ENCODE measurements at places on chromosomes 3 and 15. TPM values are rescaled to one million over a fixed set of nuclear protein-coding genes. Genes with fewer than 3 reads are reported as not detected.

Gene GOLGA6L6
- not detected for total RNA-seq

Gene P2RY1
- total RNA-seq: 24.5 TPM

Gene LRRIQ4
- total RNA-seq: not detected

Gene HDC
- total RNA-seq: not detected

Gene RAD51
- 0.53 TPM for total RNA-seq

Gene RASGRP1
- total RNA-seq: 0.64 TPM

Gene SAMMSON
- not detected for total RNA-seq

Gene FETUB
- total RNA-seq: not detected

Gene FBXL22
- total RNA-seq: under 0.01 TPM

Gene CHDH
- total RNA-seq: under 0.01 TPM

- no peak for DNase-seq
Observed at GRCh38 chr3:57078635-57079473, 18.4 kb downstream of the SPATA12 start.

DNA sequence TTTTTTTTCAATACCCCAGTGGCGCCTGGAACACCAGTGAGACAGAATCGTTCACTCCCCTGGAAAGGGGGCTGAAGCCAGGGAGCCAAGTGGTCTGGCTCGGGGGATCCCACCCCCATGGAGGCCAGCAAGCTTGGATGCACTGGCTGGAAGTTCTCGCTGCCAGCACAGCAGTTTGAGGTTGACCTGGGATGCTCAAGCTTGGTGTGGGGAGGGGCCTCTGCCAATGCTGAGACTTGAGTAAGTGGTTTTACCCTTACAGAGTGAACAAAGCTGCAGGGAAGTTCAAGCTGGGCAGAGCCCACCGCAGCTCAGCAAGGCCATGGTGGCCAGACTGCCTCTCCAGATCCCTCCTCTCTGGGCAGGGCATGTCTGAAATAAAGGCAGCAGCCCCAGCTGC is 276.2 kb upstream of the CNTN6 start:
- DNase-seq: no peak

DNA sequence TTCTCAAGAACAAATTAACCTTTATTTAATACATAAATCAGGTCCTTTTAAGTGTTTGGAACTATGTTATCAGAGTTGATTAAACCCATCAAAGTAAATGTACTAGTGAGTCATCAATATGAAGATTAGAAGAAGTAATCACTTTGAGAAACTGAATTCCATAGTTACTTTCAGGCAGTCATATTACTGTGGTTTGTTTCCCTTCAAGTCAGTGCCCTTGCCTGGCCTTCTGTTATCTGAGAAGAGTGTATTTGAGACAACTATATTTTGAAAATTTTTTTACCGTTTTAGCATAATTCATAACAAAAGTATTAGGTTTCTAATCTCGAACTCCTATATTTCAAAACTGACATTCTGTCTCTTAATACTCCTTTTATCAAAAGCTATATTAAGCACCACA is 73.6 kb downstream of the GMPS start:
- DNase-seq: no peak

DNA sequence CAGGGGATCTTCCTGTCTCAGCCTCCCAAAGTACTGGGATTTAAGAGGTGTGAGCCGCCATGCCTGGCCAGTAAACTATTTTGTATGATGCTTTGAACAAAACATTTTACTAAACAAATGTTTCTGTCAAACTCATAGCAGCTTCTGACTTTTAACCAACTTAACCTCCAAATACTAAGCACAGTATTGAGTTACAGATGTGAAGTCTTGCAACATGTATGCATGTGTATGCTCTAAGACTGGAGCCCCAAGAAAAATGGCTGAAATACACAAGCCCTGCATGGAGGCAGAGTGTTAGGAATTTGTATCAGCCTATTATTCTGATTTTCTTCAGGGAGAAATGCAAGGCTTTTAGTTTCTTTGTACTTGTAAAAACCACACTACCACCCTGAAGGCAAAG is 137.1 kb downstream of the CBLB start:
- no peak for DNase-seq

DNA sequence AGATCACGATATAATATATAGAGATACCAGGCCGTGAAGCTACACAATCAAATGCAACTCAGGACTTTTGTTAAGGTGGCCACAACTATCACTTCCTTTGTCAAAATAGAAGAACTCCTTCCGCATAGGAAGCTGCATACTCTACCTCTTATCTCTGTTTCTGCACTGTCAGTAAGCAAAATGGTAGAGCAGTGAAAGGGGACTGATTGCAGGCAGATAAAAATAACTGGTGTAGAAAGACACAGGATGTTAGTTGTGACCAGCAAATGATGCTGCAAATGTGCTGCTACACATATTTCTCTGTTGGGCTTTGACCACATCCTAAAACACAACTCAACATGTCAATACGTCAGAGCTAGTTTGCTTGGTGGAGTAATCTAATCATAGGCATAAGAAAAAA is 16.3 kb upstream of the TRAT1 start:
- no peak for DNase-seq

GRCh38 chr15:81633889-81634288 is 259.9 kb upstream of the TMC3 start:
- no peak for DNase-seq

- DNase-seq: no peak
Observed at GRCh38 chr3:128504533-128504915, 11.5 kb upstream of the GATA2 start.

GRCh38 chr3:156795890-156796481 is 30.2 kb upstream of the LEKR1 start:
- DNase-seq: peak; percentile 75

GRCh38 chr3:113141543-113141942 is 69.8 kb upstream of the BOC start:
- no peak for DNase-seq

GRCh38 chr3:7574435-7574834 is 713.5 kb downstream of the GRM7 start:
- no peak for DNase-seq

GRCh38 chr3:102079809-102080197 is 230.5 kb downstream of the NFKBIZ start:
- no peak for DNase-seq

- no peak for DNase-seq
Observed at GRCh38 chr3:100769693-100770092, 60.4 kb downstream of the TFG start.

DNA sequence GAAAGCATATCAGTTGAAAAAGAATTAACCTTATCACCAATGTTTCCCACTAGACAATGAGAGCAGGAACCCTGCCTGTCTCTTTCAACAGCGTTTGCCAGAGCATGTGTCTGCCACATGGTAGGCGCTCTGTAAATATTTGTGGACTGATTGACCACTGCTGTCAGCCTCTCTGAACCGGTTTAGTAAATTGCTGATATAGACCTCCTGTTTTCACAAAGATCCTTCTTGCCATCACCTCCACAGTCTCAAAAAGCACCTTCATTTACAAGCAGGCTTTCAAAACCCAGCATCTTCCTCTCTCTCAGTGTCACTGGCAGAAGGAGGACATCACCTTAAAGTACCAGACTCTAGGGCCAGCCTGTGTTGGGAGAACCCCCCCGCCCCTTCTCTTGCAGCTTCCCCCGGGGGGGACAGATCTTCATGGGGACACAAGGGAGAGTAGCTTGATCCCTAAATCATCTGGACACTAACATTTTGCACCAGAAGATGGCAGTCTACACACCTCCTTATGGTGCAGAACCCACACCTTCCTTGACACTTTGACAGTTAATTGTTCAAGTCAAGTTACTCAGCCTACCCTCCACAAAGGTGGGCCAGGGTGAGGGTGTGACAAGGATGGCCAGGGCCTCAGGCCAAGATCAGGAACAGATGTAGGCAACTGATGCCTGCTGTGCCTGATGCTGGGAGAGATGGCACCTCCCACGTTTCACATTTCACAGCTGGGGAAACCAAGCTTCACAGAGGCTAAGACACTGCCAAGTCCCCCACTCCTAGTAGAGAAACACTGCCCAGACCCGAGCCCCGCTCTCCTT is 37.8 kb upstream of the USP3 start:
- peak; percentile 75 for DNase-seq

- DNase-seq: no peak
Observed at GRCh38 chr15:57298843-57299550, 77.3 kb upstream of the CGNL1 start.

- DNase-seq: no peak
Observed at GRCh38 chr3:178295292-178295912, 240.8 kb upstream of the KCNMB2 start.

GRCh38 chr15:48596841-48597240 is 48.7 kb downstream of the FBN1 start:
- no peak for DNase-seq

DNA sequence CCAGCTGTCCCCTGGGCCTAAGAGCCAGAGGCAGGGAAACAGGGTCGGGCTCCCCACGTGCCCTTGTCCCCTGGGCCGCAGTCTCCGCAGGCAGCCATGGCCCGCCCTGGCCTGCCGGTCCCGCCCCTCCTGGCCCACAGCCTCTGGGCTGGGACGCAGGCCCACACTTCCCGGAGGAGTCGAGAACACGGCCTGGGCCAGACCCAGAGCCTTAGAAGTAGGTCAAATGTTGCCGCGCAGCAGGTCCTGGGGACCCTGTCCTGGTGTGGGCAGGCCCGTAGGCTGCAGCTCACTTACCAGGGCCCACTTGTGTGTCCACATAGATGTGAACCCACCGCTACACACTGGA is 4.3 kb upstream of the MYL3 start:
- no peak for DNase-seq

DNA sequence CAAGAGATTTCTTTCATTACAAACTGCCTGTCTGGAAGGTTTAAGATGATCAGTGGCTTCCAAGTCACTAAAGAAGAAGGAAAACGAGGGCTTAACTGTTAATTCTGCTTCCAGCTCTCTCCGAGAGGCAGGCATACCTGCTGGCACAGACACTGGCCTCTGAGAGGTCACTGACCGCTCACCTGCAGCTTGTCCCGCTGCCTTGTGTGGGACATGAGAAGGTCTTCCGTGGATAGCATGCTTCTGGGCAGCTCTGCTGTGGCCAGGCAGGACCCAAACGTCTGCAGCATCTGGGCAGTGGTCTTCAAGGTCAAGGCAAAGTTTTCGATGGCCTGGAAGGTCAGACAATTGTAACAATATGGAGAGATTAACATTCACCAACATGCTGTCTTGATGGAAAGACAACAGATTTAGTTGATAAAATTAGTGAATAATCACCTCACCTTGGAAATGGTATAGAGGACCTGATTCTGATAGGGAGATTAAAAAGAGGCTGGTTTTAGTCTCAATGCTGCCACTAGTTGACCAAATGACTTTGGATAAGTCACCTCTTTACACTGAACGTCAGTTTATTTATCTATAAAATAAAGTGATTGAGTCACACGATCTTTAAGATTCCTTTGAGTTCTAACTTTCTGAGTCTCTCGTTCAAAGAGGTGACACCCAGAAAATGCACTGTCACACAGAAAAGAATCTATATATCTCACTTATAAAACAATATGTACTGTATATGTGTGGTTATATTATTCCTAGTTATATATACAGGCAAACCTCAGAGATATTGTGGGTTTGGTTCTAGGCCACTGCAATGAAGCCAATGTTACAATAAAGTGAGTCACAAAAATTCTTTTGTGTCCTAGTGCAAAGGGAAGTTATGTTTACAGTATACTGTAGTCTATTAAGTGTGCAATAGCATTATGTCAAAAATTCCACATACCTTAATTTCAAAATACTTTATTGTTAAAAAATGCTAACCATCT is 65.1 kb downstream of the B3GNT5 start:
- DNase-seq: peak; percentile 60

- DNase-seq: no peak
Observed at GRCh38 chr15:78257681-78258080, 6.7 kb upstream of the DNAJA4 start.

GRCh38 chr15:95017666-95018328 is 786.4 kb downstream of the MCTP2 start:
- no peak for DNase-seq

GRCh38 chr15:101018016-101018415 is 98.9 kb downstream of the LRRK1 start:
- DNase-seq: no peak

- DNase-seq: no peak
Observed at GRCh38 chr15:88441076-88441730, 26.0 kb downstream of the MRPL46 start.

DNA sequence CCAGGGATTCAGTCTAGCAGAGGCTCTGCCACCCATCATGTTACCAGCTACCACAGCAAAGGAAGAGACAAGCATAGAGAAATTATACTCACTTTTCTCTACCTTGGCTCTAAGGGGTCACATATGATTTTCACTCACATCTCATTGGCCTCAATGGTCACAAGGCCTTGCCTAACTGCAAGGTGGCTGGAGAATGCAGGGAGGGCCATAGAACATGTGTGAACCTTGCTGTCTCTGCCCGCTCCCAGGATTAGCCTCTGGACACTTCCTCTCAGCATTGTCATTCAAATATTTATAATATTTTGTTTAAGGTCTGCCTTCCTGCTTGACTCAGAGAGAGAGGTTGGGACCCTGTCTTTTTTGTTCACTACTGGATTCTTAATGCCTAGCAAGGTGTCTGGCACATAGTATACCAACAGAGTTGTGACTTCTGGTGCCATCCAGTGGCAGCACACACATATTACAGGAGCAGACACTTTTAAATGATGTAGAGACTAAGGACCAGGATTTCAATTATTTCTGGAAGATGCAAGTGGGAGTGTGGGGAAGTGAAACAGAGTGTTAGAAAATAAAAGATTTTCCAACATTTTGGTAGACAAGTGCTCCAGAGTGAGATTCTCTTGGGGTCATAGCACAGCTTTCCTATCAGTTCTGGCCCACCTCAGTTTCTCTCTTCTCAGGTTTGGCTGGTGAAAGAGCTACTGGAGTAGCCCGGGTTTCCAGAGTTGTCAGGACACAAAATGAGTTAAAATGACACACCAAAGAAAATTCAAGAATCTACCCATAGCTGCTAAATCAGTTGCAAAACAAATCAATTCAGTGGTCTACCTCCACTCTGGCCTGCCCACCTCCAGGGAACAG is 119.0 kb upstream of the RASGRP1 start:
- DNase-seq: peak; percentile 42

DNA sequence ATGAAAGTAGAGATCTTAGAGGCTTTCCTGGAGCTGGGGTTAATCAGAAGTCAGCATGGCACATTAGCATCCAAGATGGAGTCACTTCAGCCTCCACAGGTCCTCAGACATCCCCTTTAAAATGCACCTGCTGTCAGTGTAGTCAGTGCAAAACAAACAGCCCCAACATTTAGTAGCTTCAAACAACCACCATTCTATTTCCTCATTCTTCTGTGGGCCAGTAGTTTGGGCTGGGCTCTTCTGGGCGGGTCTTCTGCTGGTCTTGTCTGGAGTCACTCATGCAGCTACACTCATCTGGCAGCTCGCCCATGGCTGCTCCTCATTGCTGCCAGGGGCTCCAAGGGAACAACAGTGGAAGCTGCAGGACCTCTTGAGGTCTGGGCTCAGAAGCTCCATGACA is 99.9 kb downstream of the TLE3 start:
- DNase-seq: peak; percentile 62

DNA sequence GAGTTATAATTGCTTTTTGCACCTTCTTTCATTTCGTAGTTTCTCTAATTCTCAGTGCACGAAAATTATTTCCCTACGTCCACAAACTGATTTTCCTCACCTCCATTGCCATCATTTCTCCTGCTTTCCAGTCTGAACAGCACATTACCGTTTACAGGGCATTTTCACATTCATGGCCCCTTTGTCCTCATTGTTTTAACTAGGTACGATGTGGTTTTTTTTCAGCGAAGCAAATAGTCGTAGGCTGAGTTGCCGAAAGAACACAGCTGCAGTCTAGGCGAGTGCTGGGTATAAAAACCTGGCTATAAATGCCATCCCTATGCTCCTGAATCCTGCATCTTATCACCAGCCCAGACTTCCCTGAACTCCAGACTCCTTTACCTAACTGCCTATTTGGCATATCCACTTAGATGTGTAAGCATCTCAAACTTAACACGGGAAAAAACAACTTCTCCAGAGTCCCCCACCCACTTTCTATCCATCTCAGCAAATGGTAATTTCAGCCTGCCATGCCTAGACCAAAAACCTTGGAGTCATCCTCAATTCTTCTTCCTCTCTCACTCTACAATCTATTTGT is 691 bp upstream of the FSIP1 start:
- DNase-seq: no peak

All from bronchial epithelial cell (primary cell).